ENCODE measurements at places on chromosomes 12 and 14.
A peak's percentile ranks its signal among the peaks of the same experiment; 100 is the strongest.

- no peak for DNase-seq
These were observed 49.1 kb upstream of the HECTD1 start for GRCh38 chr14:31256534-31257243.

- DNase-seq: no peak
These were observed 61.6 kb upstream of the GZMB start for GRCh38 chr14:24695265-24696241.

DNA sequence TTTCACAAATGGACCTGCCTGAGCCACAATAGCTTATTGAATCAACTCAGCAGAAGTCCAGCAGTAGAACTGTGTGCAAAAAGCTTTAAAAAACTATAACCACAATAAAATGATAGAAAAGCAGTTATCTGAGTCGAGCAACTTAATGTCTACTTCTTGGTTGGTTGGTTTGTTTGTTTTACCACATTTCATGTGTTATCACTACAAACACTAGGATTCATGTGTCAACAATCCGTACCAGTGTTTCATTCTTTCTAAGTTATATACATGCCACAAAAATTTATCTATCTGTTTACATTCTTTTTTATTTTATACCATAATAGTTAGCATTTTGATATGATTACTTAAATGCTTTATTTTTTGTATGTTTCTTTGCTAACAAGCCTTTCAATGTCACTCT, 339.0 kb downstream of the KCNH5 start:
- DNase-seq: no peak

DNA sequence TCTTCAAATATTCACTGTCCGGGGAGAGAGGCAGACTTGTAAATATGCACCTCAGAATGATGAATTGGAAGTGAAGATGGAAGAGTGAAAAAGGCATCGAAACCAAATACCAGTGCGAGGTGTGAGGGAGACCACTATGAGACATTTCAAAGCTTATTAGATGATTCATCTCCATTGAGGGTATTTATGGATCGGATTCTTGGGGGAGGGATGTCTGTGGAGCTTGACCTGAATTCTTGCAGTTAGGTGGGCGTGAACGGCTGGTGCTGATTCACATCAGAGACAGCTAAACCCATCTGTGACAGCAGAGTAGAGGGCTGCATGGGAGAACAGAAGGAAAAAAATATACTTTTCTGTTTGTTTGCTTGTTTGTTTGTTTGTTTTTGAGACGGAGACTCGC, 677.2 kb downstream of the AACS start:
- DNase-seq: no peak

DNA sequence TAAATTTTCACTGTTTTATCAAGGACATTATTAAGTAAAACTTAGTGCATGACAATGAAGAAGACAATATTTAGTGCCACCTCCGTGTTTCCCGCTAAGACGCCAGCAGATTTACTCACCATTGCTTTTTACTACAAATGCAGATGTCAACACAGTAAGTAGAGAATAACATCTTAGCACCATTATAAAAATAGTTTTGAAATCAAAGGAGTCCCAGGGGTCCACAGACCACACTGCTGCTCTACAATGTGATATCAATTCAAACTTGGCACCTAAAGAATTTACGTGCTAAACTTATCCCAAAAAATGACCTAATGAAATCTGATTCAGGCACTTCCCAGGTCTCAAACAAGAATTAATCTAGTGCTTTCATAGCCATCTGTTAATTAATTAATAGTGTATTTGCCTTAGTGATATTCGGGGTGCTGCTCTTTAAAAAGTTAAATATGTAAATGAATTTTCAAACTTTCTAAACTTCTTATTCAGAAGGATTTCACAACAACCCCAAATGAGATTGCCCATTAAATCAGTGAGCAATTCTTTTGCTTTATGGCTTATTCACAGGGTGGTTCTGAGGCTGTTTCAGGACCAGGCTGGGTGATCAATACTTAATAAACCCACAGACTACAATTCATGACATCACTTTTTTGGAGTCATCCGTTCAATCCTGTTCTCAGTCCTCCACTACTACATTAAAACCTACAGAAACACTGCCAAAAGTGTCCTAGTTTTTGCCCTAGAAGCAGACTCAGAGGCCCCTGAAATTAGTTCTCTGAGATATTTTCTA, 161.3 kb upstream of the LMNTD1 start:
- no peak for DNase-seq

- peak; percentile 55 for DNase-seq
These were observed 78.3 kb upstream of the BDKRB2 start for GRCh38 chr14:96126339-96126782.

DNA sequence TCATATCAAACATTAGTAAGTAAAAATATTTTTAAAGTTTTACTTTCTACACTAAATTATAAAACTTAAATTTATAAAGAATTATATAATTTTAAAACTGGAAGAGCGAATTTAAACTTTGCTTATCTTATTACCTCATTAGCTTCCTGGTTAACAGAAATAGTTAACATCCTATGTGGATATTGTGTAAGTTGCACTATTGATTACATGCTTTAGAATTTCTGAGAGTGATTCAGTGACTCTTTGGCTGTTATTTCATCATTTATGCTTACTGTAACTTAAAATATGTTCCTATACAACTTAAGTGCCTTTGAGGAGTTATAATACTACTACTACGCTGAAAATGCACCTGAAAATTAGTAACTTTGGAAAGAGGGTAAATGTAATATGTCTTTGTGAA, 101.4 kb downstream of the FOXA1 start:
- DNase-seq: no peak

- no peak for DNase-seq
These were observed 64.1 kb downstream of the NELL2 start for GRCh38 chr12:44812062-44812461.

DNA sequence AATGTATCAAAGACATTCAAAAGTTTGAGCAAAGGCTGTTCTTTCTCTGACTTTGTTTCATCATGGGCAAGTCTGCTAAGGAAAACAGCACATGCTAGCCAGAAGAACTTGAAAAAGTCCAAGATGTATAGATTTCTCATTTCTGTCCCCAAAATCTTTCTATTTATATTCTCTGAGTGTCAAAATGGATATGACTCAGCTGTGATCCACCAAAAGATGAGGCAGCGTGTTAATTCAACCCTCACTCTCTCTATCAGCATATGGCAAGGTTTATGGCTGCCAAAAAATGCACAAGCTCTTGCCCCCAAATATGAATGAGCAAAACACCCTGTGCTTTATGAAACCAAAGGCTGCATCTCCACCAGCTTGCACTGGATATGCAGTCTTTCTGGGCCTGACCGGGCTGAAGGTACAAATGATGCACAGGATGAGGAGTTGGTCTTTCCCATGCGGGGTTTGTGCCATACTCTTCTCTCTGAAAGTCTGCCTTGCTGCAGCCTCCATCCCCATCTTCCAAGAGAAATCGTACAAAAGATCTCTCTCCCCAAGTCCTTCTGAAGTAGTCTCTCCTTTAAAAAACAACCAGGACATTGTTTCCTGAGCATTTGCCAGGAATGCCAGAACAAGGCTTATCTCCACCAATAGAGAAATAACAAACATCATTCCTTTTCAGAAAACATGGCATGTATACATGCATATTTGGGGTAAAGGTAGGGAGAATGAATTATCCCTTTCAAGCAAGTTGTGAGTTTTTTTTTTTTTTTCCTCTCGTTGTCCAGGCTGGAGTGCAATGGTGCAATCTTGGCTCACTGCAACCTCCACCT, 203.4 kb downstream of the TMX1 start:
- no peak for DNase-seq

GRCh38 chr12:89411846-89412245, 59.5 kb upstream of the DUSP6 start:
- DNase-seq: no peak

GRCh38 chr12:52027085-52027843, 20.5 kb downstream of the TAMALIN start:
- no peak for DNase-seq

GRCh38 chr14:20802341-20803084, at the start of gene RNASE1:
RNASE1 (minus strand) TSS chr14:20802844; CDS start chr14:20802068, 776 bp downstream.
- no peak for DNase-seq

GRCh38 chr14:75119056-75119455, 7.8 kb downstream of the NEK9 start:
- DNase-seq: no peak

DNA sequence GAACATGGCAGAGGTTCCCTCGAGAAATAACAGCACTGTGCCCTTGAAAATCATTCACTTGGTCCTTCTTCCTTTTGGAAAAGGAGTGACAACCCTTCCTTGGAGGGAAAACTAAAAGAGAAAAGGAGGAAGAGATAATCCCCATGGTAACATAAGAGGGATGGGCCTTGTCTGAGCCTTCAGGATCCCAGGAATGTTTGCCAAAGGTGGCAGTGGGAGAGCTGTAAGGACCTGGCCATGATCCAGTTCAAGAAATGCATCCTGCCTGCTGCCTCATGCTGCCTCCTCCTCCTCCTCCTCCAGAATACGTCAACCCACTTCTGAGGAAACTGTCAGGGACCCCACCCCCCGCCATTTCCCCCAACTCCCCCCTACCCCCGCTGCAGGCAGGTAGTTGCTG, 118.8 kb downstream of the KCNK10 start:
- no peak for DNase-seq

DNA sequence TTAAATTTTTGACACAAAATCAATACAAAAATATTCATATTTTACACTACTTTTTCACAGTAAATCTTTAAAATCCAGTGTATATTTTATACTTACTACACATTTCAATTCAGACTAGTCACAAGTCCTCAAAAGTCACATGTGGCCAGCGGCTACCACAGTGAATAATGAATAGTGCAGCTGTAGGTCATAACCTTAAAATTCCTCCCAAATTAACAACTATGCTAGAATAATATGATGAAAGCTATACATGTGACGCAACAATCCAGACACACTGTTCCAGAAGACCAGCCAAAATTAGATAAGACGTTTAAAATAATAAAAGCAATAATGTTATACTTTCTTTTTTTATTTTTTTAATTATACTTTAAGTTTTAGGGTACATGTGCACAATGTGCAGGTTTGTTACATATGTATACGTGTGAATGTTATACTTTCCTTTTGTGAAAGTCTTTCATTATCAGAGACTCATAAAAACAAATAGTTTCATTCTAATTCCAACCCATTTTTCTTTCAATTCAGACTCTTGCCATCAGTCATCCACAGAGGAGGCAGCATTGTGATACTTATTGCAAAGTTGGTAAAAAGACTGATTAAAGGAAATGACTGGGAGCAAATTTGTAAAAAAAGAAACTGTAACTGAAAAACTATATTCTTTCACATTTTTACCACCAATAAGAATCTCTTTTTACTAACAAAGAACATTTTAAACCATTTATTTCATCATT, 67.0 kb downstream of the C2CD5 start:
- no peak for DNase-seq

- no peak for DNase-seq
These were observed 5.6 kb upstream of the EPS8 start for GRCh38 chr12:15794836-15795235.

DNA sequence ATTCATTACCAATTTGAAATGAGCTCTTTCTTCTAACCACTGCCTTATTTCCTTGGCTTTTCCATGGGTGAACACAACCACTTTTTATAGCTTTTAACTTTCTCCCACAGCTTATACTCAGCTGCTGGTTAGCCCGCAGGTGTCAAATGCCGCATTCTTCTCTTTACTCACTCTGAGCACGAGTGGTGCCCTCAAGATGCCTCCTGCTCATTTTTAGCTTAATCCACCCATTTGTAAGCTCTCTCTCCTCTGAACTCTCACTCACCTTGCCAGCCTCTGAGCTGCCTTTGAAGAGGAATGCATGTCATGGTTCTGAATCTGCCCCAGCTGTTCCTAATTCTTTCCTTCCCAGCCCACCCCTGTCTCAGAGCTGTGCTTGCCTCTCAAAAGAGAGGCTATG, 449.4 kb upstream of the PRICKLE1 start:
- no peak for DNase-seq

GRCh38 chr12:7004840-7005239, 13.4 kb downstream of the LPCAT3 start:
- DNase-seq: no peak

- no peak for DNase-seq
These were observed 1.2 kb upstream of the ALX1 start for GRCh38 chr12:85278598-85279448.

- no peak for DNase-seq
These were observed 179.6 kb downstream of the SLC35F4 start for GRCh38 chr14:57686304-57686703.

GRCh38 chr12:30988646-30989286, 62.2 kb downstream of the TSPAN11 start:
- no peak for DNase-seq

- no peak for DNase-seq
These were observed 174.1 kb upstream of the RMST start for GRCh38 chr12:97288531-97288930.

DNA sequence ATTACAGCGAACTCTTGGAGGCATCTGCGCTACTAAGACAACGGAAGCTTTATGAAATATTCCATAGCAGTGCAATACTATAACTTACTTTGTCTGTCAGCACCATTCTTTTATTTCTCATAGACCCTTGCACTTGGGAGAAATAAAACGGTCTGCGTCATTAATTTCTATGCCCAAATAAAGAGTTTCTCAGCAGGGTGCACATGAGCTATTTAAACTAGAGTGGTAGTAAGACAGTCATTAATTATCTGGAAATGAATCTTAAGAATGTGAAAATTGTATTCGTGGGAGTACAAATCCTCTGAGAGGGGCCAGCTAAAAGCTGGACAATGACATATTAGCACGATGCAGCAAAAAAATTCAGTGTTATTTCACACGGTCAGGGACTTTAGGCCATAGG, 903.4 kb upstream of the FOXG1 start:
- DNase-seq: no peak

- no peak for DNase-seq
These were observed 167.1 kb downstream of the CAND1 start for GRCh38 chr12:67436230-67436629.

DNA sequence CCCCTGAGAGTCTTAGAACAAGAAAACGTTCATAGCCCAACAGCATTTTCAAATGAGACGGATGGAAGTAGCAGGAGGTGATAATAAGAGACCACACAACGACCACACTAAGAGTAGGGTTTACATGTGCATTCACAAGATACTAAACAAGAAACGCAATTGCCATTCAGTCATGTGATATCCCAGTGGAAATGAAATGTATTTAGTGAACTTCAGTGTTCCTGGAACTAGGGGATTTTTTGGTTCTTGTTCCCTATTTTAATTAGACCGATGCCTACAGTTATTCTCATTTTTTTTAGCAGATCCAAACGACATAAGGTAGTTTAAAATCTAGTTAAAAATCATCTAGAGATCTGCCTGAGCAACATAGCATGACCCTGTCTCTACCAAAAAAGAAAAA, 150.0 kb downstream of the GPR65 start:
- no peak for DNase-seq

Measured in vagina (tissue), 2 donors.